HCT116 (cell line): ENCODE measurements at places on chromosomes 13 and 19. TPM values are rescaled to one million over a fixed set of nuclear protein-coding genes. Genes with fewer than 3 reads are reported as not detected.

Gene LRRC4B
- total RNA-seq = 0.89 TPM

GRCh38 chr19:13538601-13539253, 32.4 kb upstream of the CACNA1A start:
- H3K27ac ChIP-seq = no peak overlapping the region
- peaks cover 22% of the 10 kb centered on the region for H3K27me3 ChIP-seq
- H3K4me1 ChIP-seq = no peaks in the 10 kb centered on the region
- no peak overlapping the region for H3K4me3 ChIP-seq

DNA sequence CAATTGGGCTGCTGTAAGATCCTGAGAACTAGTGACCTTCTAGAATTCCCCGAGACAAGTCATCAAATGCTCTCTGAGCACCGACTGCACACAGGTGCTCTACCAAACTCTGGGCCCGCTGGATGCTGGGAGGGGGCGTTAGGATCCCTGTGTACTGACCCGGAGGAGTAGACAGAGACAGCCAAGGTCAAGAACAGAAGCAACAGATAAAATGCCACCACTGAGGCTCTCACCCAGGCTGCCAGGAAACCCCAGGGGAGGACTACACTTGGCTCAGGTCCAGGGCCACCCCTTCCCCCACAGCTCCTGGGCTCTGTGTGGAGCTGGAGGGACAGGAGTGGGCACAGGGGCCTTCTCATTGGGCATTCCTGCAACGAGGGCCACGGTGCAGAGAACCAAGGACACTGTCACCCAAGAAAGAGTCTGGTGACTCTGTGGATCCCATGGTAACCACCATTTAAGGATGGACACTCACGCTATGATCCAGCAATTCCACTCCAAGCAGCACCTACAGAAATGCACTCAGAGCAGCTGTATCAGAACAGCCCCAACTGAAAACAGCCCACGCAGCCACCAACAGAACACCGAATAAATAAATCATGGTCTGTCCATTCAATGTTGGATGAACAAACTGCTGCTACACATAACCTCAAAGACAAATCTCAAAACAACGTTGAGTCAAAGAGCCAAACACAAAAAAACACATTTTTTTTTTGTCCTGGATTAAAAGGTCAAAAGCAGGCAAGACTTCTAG, 16.8 kb upstream of the SLC35E1 start:
- H3K4me1 ChIP-seq = peaks cover 39% of the 10 kb centered on the region
- no peak overlapping the region for H3K27ac ChIP-seq
- no peak for DNase-seq
- H3K36me3 ChIP-seq = no peaks in the 10 kb centered on the region
- no peak overlapping the region for H3K4me3 ChIP-seq

DNA sequence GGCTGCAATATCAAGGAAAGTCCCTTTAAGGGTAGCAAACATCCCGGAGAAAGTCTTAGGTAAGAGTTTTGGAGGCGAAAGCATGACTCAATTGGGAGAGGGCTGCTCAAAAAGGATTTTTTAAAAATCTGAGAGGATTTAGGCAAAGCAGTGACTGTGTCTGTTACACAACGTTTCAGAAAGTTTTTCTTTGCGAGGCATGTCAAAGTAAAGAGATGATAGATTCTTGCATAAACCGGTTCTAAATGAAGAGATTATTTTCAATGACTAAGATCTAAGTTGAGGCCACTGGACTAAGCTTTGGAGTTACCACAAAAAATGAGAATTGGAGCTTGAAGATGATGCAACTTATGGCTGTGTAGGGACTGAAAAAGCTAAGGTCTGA, 43.7 kb upstream of the ENOX1 start:
- no peak overlapping the region for H3K27ac ChIP-seq
- no peak for DNase-seq
- no peaks in the 10 kb centered on the region for H3K36me3 ChIP-seq
- H3K4me1 ChIP-seq = no peaks in the 10 kb centered on the region
- H3K27me3 ChIP-seq = no peaks in the 10 kb centered on the region

Gene IRGC
- total RNA-seq = not detected

DNA sequence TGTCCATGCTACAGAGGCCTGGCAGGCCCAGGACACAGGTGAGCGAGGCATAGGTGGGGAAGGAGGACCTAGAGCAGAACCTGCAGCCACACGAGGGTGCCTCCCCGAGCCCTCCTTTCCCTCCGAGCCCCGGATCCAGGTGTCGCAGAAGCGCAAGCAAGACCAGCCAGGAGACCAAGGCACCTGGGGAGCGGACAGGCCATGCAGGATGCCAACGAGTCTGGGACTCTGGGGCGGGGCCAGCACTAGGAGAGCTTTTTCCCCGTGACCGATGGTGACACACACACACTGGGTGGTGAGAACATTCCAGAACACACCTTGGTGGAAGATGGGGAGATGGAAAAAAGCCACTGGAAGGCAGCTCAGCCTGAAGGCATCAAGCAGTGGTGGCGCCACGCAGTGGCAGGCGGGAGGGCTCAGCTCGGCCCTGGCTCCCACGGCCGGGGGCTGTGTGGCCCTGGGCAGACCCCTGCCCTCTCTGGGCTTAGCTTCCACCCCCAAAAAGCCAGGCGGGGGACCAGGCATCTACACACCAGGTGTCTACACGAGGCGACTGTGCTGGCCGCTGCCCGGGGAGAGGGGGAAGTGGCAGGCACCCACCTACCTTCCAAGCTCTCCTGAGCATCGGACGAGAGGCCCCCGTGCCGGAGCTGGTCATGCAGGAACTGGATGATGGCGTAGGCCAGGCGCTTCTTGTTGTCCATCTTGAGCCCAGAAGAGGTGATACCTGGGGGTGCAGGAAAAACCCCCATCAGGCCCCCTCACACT, 14.5 kb downstream of the SGTA start:
- H3K4me3 ChIP-seq = no peak overlapping the region
- H3K36me3 ChIP-seq = peaks cover 23% of the 10 kb centered on the region; the same call in 1 of the 2 replicates
- no peak overlapping the region for H3K27ac ChIP-seq
- no peaks in the 10 kb centered on the region for H3K27me3 ChIP-seq
- DNase-seq = no peak
- no peaks in the 10 kb centered on the region for H3K4me1 ChIP-seq

- H3K27ac ChIP-seq = no peak overlapping the region
- no peak overlapping the region for H3K4me3 ChIP-seq
- H3K4me1 ChIP-seq = no peaks in the 10 kb centered on the region
- no peak for DNase-seq
These were observed 546.1 kb downstream of the SUCLA2 start for GRCh38 chr13:47454986-47455385.

GRCh38 chr19:57099199-57099661, 20.6 kb upstream of the USP29 start:
- no peak overlapping the region for H3K4me3 ChIP-seq
- H3K27me3 ChIP-seq = no peaks in the 10 kb centered on the region
- no peaks in the 10 kb centered on the region for H3K4me1 ChIP-seq
- DNase-seq = peak; percentile 1

GRCh38 chr13:19239114-19239860, 57.7 kb upstream of the TUBA3C start:
- no peak overlapping the region for H3K27ac ChIP-seq
- DNase-seq = no peak
- no peak overlapping the region for H3K4me3 ChIP-seq
- no peaks in the 10 kb centered on the region for H3K27me3 ChIP-seq
- H3K4me1 ChIP-seq = no peaks in the 10 kb centered on the region
- H3K36me3 ChIP-seq = no peaks in the 10 kb centered on the region

Gene CEACAM18
- total RNA-seq = not detected

Gene S1PR4
- total RNA-seq = 0.71 TPM

DNA sequence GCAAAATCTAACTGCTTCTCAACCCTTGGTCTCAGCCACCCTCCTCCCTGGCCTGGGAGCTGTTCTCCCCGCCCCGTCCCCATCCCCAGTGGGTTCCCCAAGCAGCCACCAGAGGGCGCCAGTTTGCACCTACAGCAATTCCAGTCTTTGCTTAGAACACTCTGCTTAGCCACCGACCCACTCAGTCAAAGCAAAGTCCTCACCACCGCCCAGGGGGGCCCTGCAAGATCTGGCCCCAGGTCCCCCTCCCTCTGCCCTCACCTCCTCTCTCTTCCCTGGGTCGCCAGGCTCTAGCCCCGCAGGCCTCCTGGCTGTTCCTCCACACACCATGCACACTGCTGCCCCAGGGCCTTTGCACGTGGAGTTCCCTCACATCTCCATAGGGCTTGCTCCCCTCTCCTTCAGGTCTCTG, 12.4 kb downstream of the TMEM143 start:
- H3K27ac ChIP-seq = no peak overlapping the region
- DNase-seq = no peak
- peaks cover 46% of the 10 kb centered on the region for H3K4me1 ChIP-seq

DNA sequence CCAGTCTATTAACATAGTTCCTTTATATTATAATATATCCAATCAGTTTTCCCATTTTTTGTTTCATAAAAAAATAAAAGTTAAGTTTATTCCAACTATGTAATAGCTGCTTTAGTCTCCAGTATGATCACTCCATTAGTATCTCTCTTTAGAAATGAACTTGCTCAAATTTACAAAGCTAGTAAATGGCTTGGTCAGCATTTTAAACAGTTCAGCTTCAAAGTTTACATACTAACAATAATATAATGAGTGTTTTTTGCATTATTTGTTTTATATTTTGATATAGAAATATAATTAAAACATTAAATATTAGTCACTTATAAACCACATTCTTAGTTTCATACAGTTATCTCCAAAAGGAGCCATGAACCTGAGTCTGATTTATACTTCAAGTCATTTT, 1073.8 kb downstream of the SLITRK5 start:
- no peaks in the 10 kb centered on the region for H3K27me3 ChIP-seq
- H3K4me1 ChIP-seq = no peaks in the 10 kb centered on the region
- H3K27ac ChIP-seq = no peak overlapping the region
- no peak overlapping the region for H3K4me3 ChIP-seq
- DNase-seq = no peak

- no peak overlapping the region for H3K4me3 ChIP-seq
These were observed 917.6 kb downstream of the PCDH9 start for GRCh38 chr13:66312312-66313087.
